Endothelial cell of umbilical vein (primary cell): ENCODE measurements at places on chromosomes 16 and 17. TPM values are rescaled to one million over a fixed set of nuclear protein-coding genes. Genes with fewer than 3 reads are reported as not detected.

Gene ZNF469
- 5.7 and 6.3 TPM in 2 replicates for total RNA-seq

Gene NUDT16L1
- total RNA-seq = 22.8 and 24.7 TPM in 2 replicates

Gene SDK2
- not detected in 2 replicates for total RNA-seq

Gene PLLP
- 3.1 and 4.4 TPM in 2 replicates for total RNA-seq

Gene CETP
- total RNA-seq = 2.8 and 3.3 TPM in 2 replicates
